ENCODE measurements at places on chromosomes 7 and 10.

GRCh38 chr10:49629431-49629881 lies 15.6 kb downstream of the CHAT start:
- no peak for DNase-seq

GRCh38 chr10:17059197-17059688 lies 70.4 kb downstream of the CUBN start:
- no peak for DNase-seq

GRCh38 chr10:58486821-58487220 lies 25.9 kb upstream of the BICC1 start:
- no peak for DNase-seq

DNA sequence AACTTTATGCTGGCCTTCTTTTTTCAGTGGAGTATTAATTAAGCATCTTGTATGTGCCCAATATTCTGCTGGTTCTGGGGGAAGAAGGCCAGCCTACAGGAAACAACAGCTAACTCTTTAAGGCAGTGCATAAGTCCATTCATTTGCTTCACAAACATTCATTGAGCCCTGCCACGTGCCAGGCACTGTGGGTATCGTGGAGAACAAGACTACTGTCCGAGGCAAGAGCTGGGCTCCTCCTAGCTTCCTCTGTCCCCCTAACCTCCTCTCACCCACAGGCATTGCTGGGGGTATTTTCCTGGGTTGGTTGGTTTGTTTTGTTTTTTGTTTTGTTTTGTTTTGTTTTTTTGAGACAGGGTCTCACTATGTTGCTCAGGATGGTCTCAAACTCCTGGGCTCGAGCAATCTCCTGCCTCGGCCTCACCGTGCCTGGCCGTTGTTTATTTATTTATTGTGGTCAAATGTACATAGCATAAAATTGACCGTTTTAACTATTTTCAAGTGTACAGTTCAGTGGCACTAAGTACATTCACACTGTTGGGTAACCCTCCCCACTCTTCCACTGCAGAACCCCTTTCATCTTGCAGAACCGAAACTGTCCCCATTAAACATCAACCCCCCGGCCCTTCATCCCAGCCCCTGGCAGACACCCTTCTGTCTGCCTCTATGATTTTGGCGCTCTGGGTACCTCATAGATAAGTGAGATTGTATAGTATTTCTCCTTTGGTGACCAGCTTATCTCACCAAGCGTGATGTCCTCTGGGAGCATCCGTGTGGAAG lies 32.6 kb downstream of the CHST3 start:
- DNase-seq: no peak

DNA sequence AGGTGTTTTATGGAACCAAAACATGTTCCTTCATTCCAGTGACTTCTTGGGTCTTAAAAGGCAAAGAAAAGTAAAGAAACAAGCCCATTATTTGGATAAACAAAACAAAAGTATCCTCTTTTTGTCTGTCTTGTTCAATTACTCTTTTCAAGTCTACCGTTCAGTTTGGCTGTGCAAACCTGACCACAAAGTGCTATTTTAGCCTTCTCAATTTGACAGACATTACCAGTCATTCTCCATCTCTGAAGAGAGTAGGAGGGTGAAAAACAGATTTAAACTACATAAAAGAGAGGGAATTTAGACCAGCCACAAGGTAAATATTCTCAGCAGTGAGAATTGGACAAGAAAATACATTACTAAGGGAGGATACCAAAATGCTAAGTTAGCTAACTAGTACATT lies 145.2 kb downstream of the GRM3 start:
- no peak for DNase-seq

DNA sequence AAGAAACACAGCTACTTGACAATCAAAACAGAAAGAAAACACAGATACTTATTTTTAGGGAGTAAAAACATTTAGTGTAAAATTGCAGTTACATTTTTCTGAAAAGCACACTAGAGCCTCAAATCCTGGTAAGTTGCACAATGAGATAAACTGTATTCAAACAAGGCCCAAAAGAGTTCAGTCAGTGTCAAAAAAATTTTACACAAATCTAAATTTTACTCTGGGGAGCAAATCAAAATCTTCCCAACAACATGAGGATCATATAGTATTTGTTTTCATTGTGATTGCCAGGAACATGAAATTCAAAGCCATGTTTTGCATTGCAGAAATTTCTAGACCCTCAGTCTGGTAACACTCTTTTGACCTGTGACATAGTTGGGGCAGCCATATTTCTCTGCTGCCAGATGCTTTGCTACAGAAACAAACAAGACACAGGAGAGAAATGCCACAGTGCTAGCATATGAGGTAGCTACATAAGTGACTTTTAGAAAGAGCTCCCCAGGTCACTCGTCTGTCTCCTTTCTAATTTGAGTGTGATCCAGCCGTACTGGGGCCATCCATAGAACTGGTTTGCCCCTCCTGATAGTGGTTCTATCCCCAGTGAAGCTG lies 49.6 kb downstream of the PDE1C start:
- no peak for DNase-seq

DNA sequence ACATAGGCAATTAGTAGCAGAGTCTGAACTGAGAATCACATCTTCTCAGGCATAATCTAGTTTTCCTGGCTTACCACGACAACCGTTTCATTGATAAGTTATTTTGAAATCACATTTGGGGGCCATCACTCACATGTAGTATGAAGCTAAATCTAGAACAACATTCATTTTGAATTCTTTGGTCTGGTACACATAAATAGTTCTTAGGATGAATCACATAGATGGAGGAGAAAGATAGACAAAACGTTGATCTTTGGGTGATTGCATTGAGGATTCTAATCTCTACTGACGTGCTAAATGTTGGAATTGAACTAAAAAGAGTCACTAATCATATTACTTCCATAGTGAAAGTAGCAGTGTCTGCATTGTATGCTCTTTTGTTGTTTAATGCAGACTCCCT lies 1022.6 kb downstream of the LRMDA start:
- DNase-seq: no peak

- DNase-seq: no peak
Observed at GRCh38 chr10:112332509-112333228, 41.2 kb upstream of the ACSL5 start.

- no peak for DNase-seq
Observed at GRCh38 chr10:63431962-63432797, 33.6 kb downstream of the JMJD1C start.

DNA sequence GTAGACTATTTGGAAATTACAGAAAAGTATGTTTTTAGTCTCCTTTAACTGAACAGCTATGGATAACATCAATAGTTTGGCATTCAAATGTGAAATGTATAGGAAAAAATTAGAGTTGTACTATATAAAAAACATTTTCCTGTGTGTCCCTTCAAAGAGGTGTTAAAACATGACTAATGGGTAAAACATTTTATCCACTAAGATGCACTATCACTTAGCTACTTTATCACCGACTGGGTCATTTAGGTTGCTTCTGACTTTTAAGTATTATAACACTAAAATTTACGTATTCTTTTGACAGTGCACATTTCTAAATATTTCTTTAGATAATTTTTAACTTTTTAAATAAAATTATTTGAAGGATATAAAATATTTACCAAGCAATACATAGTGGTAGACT lies 77.6 kb downstream of the UBE2H start:
- no peak for DNase-seq

- DNase-seq: no peak
Observed at GRCh38 chr7:16416289-16417282, 4.8 kb downstream of the CRPPA start.

Measured in CD4-positive, alpha-beta T cell treated with Interleukin-10 for 1 hour (primary cell).